Umbilical cord (tissue), 2 donors: ENCODE measurements at places on chromosomes 13 and 19.
A peak's percentile ranks its signal among the peaks of the same experiment; 100 is the strongest.

DNA sequence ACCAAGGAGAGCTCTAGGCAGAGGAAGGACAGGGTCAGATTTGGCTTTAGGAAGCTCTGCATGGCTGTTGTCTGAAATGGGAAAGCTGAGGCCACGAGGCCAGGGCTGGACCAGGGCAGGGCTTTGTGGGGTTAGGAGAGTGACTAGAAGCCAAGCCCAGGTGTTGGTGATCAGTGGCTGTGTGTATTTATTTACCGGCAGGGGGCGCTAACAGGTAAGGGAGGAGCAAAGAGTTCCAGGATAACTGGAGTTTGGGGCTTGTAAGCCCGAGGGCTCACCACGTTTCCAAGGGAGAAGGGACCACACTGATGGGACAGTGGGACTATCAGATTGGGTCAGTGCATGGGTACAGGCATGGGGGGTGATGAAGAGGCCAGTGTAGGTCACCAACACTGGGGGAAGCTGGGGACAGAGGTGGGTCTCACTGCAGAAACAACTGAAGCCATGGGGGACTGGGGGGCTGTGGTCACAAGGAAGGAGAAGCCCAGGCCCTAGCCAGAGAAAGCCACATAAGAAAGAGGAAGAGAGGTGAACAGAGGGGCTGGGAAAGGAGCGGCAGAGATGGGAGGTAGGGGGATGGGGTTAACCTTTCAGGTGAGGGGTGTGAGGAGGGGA, 3.9 kb downstream of the TMEM147 start:
- DNase-seq, result peak; percentile 57

- no peak for DNase-seq
Observed at GRCh38 chr13:28679628-28680027, 20.7 kb downstream of the POMP start.

DNA sequence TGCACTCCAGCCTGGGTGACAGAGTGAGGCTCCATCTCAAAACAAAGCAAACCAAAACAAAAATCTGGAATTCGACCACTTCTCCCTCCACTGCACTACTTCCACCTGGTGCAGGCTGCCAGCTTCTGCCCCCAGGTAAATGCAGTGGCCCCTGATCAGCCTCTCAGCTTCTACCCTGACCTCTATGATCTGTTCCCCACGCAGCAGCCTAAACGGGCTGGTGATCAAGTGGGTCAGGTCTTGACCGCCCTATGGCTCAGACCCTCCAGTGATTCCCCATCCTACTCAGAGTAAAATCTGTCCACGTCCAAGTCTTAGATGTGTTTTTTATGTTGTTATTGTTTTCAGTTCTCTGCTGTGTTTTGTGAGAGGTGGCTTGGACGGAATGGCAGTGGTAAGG, 163.9 kb downstream of the KCTD15 start:
- no peak for DNase-seq

DNA sequence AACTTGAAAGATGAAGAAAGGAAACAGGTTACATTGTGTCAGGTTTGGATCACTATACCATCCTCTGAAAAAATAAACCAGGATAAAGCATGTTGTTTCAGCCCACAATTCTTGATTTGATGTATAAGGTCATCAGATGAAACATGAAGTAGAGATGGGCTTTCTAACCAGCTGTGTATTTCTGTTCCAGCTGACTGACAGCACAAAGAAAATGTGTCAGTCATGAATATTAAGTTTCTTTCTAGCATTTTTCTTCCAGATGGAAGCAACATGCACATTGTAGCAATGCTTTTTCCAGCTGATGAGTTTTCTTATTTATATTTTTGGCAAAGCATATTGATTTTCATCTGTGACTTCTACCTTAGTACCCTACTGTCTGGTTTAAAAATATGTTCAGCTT, 199.6 kb downstream of the OXGR1 start:
- DNase-seq, result no peak

DNA sequence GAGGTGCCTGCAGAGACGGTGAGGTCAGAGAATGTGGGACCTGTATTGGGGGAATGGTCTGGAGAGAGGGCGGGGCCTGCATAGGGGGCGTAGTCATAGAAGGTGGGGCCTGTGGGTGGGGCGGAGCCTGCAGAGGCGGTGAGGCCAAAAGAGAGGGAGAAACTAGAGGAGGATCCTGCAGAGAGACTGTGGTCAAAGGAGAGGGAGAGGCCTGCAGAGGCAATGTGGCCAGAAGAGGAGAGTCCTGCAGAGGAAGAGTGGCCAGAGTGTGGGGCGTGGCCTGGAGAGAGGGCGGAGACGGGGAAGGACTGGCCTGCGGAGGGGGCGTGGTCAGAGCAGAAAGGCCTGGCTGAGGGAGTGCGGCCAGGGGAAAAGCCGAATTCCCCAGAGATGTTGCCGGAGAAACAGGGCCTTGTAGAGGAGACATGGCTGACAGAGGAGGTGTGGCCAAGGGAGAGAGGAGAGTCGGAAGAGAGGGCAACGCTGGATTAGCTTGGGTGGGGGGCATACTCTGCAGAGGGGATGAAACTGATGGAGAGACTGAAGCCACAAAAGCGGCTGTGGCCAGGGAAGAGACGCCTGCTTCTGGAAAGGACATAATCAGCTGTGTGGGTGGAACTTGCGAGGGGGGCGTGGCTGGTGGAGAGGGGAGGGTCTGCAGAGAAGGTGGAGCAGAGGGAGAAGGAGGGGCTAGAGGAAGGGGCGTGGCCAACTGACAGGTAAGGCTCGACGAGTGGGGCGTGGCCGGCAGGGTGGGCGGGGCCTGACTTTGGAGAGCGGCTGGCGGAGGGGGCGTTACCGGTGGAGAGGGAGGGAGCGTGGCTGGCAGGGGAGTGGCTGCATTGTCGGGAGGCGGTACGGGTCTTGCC, 2.5 kb downstream of the PRR36 start:
- DNase-seq, result peak; percentile 92

GRCh38 chr19:399370-399769, 9.6 kb downstream of the C2CD4C start:
- DNase-seq, result no peak

GRCh38 chr19:21707065-21707464, 60.3 kb downstream of the ZNF100 start:
- DNase-seq, result no peak

DNA sequence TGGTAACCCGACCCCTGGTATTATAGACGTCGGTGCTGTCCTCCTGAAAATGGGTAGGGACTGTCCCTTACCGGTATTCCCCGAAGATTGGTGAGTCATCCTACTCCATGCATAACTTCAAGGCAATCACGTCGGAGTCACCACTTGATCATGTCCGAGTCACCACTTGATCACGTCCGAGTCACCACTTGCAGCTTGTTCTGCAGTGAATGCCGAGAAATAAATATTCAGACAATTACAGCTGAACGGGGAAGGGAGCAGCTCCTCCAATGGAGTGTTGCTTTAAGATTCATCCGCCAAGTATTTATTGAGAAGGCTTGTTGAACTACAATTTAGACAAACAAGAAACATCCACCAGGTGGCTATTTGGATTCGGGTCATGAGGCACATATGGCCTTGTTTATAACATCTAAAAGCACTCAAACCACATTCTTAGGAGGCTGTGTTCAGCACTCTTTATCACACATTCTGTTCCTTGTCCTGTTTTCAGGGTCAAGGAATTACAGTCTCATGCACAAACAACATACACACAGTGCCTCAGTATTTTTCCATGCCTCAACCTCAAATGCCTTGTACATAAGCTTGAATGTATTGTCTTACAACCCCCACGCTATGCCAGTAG, 43.1 kb downstream of the ZNF726 start:
- no peak for DNase-seq

DNA sequence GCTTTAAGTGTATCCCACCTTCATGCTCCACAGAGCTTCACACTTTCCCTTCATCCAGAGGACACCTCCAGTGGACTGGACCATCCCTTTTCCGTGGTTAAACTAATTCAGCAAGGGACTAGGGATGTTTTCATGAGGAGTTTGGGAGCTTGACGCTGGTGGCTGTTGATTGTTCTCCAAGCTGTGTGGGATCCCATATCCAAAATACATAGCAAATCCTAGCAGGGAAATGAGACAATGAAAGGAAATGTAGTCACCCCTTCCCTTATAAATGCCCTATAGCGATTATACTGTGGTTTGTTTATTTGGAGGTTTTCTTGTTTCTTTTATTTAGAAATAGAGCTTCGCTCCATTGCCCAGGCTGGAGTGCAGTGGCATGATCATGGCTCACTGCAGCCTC, 31.6 kb upstream of the DPRX start:
- DNase-seq, result no peak

DNA sequence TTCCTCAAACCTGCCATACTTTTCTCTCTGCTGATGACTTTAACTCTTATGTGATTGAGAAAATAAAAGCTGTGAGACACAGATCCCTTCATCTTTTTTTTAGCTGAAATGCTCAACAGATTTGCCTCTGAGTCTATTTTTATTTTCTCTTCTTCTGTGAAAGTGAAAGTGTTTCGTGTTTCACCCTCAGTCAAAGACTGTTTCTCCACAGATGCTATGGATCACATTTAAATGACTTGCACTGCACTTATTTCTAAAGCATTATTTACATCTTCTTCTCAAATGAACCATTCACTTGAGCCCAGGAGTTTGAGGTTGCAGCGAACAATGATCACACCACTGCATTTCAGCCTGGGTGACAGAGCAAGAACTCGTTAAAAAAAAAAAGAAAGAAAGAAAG, 890.1 kb upstream of the PCDH20 start:
- DNase-seq, result no peak

GRCh38 chr13:39550931-39551330, 52.1 kb downstream of the LHFPL6 start:
- DNase-seq, result no peak

DNA sequence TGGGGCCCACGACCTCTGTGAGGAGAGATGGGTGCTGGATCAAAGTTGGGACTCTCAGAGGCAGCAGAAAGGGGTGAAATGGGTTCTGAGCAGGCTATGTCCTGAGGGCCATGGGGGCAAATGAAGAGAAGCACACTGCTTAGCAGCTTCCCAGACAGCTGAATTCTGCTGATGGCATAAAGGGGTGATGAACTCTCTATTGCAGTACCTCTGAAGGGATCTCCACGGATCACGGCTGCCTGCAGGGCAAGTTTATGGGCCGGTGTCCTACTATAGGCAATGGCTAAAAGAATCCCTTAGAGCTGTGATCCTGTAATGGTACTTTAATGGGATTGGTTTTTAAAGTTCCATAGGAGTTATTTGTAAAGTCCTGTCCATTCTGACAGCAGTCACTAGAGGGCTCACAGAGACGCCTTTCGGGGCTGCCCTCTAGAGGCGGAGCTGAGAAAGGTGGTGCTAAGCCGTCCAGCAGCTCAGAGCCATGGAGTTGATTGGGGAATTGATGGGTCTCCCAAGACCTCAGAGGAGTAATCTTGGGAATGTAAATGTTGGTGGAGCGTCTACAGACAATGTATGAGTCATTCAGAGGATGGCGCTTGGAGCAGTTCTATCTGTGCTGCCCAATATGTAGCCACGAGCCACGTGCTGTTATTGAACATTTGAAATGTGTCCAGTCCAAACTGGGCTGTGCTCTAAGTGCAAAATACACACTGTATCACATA, 287.3 kb downstream of the COG6 start:
- peak; percentile 49 for DNase-seq

GRCh38 chr13:74203576-74203975, 69.4 kb upstream of the KLF12 start:
- no peak for DNase-seq

GRCh38 chr13:52010890-52011631, at the start of gene ATP7B:
ATP7B (minus strand) TSS chr13:52011450; CDS start chr13:52011337, 113 bp downstream.
- DNase-seq, result no peak

DNA sequence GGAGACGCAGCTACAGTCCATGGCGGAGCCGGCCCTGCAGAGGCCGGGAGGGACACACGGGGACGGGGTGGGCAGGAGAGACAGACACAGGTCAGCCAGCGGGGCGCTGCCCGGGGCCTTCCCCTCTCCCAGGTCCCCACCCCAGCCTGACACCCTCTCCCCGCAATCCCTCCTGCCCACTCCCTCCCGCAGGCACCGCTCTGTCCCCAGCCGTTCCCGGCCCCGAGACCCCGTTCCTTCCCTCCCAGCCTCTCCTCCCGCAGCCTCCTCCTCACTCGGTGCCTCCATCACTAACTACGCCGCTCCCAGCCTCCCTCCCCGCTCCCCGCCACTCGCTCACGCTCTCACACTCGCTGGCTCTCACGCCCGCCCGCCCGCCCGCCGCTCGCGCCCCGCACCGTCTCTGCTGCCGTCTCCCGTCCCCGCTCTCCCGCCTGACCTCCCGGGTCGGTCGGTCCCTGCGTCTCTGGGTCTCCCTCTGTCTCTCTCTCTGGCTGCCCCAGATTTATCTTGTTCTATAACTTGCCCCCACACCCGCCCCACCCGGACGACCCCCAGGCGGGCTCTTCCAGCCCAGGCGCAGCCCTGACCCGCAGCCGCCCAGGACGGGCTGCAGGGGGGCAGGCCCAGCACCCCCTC, 15.2 kb downstream of the ERFL start:
- no peak for DNase-seq

DNA sequence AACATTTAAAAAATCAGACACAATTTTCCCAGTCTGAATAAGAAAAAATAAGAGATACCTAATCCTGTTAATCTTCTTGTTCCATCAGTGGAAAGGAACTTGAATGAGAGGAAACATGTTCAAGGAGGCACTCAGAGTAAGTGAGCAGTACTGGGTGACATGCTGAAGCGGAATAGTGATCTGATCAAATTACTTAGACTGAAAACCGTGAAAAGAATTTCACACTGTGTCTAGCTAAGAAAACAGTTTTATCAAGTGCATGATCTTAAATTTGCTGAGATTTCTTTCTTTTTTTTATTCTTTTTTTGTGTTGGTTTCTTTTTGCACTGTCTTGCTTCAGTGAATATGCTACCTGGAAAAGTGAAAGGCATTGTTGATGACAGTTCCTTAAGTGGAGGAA, 249.5 kb upstream of the SLC10A2 start:
- DNase-seq, result no peak

- no peak for DNase-seq
Observed at GRCh38 chr13:98333486-98333885, 156.4 kb upstream of the RNF113B start.

GRCh38 chr13:73075546-73075945, 16.7 kb downstream of the KLF5 start:
- no peak for DNase-seq

- no peak for DNase-seq
Observed at GRCh38 chr13:106756446-106756845, 188.5 kb upstream of the ARGLU1 start.

GRCh38 chr13:32783067-32783466, 196.8 kb downstream of the PDS5B start:
- no peak for DNase-seq

DNA sequence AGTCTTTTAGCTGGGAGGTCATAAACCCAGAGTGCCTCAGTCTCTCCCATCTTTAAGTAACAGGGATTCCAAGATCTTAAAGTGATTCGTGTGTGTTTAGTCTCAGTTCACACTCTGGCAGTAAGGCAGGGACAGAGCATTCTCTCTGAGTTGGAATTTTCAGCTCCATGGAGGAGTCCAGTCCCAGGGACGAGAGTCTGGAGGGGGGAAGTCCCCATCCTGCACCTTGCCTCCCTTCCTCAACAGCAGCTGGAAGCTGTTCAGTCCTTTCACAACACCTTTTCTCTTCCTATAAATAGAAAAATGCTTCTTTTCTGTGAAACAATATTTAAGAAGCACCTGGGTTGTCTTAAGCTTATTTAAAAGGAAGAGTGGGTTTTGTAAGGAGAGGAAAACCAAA, 82.0 kb downstream of the KLF5 start:
- DNase-seq, result no peak

DNA sequence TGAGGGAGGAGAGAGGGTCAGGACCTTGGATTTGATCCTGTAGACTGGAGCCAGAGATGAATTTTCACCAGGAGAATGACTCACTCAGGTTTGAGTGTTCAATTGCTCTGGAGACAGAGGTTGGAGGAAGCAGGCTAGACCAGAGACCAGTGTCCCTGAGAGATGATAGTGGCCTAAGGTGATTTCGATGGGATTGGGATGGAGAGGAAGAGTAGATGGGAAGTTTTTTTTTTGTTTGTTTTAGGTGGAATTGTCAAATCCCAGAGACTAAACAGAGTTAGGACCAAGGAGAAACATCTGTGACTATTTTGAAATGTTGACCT, 2.3 kb downstream of the CEBPG start:
- DNase-seq, result no peak
